GM10248 (cell line): ENCODE measurements at places on chromosomes 6 and 20.

GRCh38 chr20:48406498-48406897 lies 421.3 kb downstream of the PREX1 start:
- no peak for DNase-seq

DNA sequence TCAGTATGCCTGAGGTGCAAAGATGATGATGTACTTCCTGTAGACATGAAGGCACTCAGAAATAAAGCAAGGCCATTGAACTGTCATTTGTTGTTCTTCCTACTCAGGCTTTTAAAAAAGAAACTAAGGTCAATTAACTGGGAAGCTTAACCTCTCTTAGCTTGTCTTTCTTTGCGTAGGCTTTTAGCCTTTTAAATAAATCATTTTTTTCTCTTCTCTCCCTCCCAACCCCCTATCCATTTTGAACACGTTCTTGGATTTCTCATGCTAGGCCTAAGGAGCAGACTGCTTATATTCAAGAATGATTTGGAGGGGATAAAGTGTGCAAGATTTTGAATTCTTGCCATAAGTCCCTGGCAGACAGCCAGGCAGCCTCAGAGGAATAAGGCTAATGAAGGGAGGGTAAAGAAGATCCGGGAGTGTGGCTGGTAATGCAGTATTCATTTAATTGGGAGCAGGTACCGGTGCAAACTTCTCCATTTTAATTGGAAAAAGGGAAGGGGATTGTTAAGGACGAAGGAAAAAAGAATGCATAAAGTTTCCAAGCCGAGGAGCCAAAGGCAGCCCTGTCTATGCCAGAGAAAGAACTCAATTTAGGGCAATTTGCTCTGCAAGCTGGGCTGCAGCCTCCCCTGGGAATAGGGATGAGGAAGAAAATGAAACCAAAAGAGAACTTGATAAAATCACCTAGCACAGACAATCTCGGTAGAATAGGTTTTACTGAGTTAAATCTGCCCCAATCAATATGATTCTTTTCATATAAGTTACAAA lies 343.8 kb upstream of the MMS22L start:
- no peak for DNase-seq

- no peak for DNase-seq
Observed at GRCh38 chr20:49557449-49557848, 10.5 kb downstream of the PTGIS start.

DNA sequence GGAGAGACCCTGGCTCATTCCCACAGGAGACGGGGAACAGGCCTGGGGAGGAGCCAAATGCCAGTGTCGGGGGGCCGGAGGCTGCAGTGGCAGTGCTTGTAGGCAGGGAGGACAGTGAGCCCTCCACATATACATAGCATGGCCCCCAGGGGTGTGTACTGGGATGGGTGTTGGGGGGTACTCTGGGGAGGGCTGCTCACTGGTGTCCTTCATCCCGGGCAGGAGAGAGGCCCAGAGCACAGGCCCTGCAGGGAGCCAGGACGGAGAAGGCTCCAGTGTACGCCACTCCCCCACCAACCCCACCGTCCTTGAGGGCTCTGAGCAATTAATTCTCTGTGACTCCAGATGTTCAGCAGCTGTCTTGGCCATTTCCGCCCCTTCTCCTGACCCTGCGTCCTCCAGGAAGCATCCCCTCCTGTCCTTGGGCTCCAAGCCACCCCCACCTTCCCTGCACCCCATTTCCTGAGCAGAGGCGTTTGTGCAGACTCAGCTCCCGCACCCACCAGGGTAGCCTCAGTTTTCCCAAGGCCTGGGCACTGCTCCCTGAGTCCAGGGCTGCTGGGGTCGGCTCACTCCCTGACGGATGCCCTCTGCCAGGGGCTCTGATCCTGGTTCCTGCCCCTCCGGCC lies 3.4 kb upstream of the ABHD16B start:
- DNase-seq, result no peak

DNA sequence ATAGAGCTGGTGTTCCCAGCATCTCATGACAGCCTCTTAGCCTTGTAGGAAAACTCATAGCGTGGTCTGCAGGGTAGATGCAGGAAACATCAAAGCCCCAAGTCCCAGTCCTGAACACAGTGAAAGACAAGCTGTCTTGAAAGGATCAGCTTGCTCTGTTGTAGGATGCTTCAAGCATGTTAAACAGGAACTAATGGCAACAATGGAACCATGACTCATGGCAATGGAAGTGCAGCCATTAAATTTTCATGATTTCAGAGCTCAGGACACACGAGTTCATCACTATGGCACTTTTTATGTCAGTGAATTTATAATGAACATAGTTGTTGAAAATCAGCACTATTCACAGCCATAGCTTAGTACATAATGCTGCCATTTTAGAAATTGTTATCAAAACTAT lies 367.7 kb downstream of the KIF16B start:
- DNase-seq, result no peak

DNA sequence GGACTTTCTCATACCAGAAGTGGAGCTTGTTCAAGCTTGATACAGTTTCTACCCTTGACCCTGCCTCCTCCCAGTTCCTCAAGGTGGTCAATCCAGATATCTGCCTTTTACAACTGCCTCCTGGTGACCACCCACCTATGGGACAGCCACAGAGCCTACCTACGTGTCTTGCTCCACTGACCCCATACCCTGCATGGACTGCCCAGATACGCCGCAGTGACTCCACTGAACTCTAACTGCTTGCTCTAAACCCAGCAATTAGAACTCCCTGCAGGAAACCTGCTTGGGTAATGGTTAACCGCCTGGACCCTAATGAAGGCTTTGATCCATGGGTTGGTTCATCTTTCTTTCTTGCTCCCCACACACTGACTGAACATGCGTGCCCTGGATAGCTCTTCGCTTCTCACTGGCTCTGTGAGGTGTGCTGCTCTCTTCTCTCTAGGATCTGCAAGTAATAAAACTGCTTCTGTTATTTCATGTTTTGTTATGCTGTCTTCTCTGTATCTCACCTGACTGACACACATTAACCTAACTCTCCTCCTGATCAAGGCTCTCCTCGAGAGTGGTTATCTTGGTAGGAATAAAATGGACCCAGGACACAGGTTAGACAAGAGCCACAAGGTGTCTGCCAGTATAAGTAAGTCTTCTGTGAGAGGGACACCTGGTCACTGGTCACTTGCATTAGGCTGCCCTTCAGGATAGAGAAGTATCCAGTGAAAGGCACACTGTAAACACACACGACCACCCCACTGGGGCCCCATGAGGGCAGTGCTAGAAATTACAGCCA lies 79.2 kb downstream of the CHD6 start:
- DNase-seq, result no peak

GRCh38 chr6:165852676-165853075 lies 189.6 kb upstream of the PDE10A start:
- no peak for DNase-seq

DNA sequence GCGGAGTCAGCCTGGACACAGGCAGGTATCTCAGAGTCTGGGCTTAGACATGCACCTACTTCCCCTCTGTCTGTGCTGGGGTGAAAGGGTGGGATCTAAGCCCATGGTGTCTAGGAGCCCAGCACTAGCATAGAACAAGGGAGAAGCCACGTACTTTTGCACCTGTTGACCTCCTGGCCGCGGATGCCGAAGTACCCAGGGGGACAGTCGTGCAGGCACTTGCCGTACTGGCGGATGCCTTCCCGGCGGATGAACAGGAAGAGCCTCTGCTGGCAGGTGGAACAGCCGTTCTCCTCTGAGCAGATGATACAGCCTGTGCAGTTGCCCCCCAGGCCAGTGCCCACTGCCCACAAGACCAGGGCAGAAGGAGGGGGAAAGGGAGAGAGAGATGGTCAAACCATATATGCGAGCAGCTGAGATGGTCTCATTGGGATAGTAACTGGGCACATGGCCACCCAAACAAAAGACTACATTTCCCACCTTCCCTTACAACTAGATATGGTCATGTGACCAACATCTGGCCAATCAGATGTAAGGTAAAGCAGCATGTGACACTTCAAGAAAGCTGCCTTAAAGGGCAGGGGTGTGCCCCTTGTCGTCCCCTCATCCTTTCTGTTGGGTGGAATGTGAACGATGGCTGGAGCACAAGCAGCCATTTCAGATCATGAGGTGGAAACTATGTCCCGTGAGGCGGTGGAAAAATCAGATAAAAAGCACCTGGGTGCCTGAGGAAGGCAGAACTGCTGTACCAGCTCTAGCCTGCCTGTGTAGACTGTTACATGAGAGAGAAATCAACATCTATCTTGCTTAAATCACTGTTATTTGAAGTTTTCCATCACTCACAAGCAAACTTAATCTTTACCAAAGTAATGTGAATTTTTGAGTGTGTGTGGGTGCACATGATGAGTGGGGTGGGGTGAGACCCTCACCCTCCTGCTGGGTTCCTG lies 34.0 kb downstream of the RSPO4 start:
- DNase-seq, result no peak

GRCh38 chr20:4962241-4962855 lies 39.0 kb downstream of the SLC23A2 start:
- no peak for DNase-seq

GRCh38 chr6:34281702-34282334 lies 33.0 kb upstream of the SMIM29 start:
- no peak for DNase-seq

DNA sequence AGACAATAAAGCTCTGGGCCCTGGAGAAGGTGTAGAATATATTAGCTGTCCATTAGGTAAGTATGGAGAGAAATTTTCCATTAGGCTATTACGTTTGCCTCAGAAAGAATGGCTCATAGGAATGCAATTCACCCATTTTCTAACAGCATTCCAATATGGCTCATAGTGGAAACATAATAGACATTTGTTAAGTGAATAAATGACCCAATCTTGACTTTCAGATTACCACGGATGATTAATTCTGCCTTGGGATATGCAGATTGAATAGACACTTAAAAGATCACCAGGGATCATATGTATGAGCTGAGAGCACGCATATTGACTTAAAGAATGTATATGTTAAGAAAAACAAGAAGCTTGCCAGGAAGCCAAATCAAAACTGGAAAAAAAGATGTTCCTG lies 209.1 kb upstream of the CDYL start:
- no peak for DNase-seq

GRCh38 chr6:157332813-157333212 lies 9.5 kb upstream of the TMEM242 start:
- DNase-seq, result no peak

- DNase-seq, result no peak
Observed at GRCh38 chr20:63255931-63256704, 1.9 kb upstream of the NKAIN4 start.

GRCh38 chr20:61447952-61448351 lies 195.9 kb downstream of the CDH4 start:
- DNase-seq, result no peak

DNA sequence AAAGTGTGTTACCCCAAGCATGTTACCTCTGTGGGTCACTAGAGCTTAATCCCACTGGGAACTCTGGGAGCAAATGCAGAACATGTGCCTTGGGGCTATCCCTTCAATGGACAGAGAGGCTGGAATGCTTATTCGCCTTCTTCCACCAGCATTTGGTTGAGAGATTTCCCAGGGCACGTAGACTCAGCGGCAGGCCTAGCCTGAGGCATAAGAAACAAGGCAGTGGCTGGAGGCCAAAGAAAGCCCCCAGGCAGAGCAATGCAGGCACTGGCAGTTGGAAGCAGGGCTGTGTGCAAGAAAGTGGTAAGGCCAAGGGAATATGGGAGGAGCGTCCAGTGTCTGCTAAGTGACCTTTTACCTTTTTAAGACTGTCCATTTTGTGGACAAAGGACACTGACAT lies 114.0 kb upstream of the FLRT3 start:
- DNase-seq, result no peak

DNA sequence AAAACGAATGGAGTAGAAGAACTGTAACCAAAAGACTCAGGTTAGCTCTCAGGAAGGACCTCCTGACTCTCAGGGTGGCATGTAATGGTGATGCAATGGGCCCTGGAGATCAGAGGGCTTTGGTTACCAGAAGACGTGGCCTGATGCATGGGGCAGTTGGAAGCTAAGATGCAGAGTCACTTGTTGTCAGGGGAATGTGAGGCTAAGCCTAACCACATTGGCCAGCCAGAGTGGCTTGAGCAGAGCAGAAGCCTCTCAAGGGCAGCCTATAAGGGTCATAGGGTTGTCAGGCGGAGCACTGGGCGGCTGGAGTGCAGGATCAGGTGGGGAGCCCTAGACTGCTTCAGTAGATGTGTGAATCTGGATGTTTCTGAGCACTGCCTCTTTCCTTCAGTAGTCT lies 5.9 kb downstream of the CNBD2 start:
- DNase-seq, result no peak
